Cardiac atrium fibroblast (primary cell): ENCODE measurements at places on chromosomes 2 and 18. TPM values are rescaled to one million over a fixed set of nuclear protein-coding genes. Genes with fewer than 3 reads are reported as not detected.

UGT1A5 gene
- not detected in 2 replicates for total RNA-seq

RNF149 gene
- total RNA-seq: 30.3 and 37.4 TPM in 2 replicates

RNMT gene
- total RNA-seq: 14.3 and 14.7 TPM in 2 replicates

PRKAG3 gene
- not detected in 2 replicates for total RNA-seq

EVX2 gene
- total RNA-seq: not detected in 2 replicates

GAREM1 gene
- 5.1 and 30.0 TPM in 2 replicates for total RNA-seq

MOGAT1 gene
- total RNA-seq: not detected in 2 replicates

MAL gene
- not detected in 2 replicates for total RNA-seq

ABCG8 gene
- not detected in 2 replicates for total RNA-seq
